ENCODE measurements at places on chromosomes 3 and 15.

- DNase-seq: no peak
These were observed 79.2 kb upstream of the OCA2 start for GRCh38 chr15:28178290-28178689.

DNA sequence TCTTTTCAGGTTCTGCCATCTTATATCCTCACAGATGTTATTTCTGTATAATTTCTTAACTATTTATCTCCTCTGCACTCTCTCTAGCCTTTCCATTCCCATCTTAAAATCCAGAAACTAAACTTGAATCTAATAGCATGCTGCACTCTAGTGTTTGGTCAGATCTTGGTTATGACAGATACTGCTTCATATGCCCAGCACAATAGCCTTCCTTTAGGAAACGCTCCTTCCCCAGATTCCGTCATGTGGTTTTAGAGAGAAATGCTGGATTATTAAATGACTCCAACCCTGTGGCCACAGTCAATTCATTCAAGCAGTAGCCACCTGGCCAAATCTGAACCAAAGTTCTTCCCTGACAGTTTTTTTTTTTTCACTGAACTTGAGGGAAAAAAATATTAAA is 19.4 kb downstream of the RASGRP1 start:
- DNase-seq: no peak

GRCh38 chr3:176920766-176921160 is 276.5 kb downstream of the TBL1XR1 start:
- DNase-seq: no peak

- DNase-seq: no peak
These were observed 59.7 kb downstream of the SENP2 start for GRCh38 chr3:185645596-185646381.

GRCh38 chr3:194314388-194315068 is 36.6 kb downstream of the CPN2 start:
- no peak for DNase-seq

GRCh38 chr3:100088735-100089368 is 25.4 kb downstream of the FILIP1L start:
- DNase-seq: no peak

GRCh38 chr3:30347679-30348216 is 258.7 kb upstream of the TGFBR2 start:
- no peak for DNase-seq
